ENCODE measurements at places on chromosomes 7 and 10. TPM values are rescaled to one million over a fixed set of nuclear protein-coding genes. Genes with fewer than 3 reads are reported as not detected.

- no peak for DNase-seq
Observed at GRCh38 chr10:13993169-13993568, 337.6 kb downstream of the FRMD4A start.

GRCh38 chr7:91993976-91994375, 53.3 kb downstream of the AKAP9 start:
- no peak for DNase-seq

GRCh38 chr7:125828153-125828700, 898.6 kb upstream of the POT1 start:
- no peak for DNase-seq

The MYH16 gene
- total RNA-seq: not detected

The SPACDR gene
- not detected for total RNA-seq

The AGMO gene
- 1.7 TPM for total RNA-seq

All from osteocyte (in vitro differentiated cells).